AG09319 (cell line): ENCODE measurements at places on chromosomes 3 and 15.

DNA sequence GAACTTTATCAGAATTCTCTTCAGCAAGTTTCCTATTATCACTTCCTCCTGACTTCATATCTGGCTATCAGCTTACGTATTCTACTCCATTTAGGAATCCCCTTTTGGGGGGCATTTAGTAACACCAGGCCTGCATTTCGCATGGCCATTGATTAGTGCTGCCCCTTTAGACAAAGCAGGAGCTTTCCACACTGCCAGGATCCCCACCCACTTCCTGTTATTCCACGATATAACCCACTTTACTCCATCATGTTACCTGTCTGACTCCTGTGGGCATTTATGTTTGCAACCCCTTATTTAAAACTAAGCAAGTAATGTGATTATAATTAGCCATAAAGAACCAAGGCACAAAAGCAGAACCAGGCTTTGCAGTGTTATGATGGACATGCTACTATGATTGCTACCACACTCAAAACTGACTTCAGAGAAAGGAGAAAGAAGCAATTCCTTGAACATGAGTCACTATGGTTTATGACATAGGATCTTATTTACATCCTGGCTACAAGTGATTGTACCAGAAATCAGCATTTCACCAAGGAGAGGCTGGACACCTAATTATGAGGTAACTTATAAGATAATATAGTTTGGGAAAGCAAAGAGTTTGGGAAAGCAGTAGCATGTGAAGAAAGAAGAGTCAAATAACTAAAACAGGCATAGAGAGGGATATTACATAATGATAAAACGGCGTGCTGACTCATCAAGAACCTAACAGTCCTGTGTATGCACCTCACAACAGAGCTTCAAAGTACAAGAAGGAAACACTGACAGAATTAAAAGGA, 96.3 kb downstream of the IGSF11 start:
- DNase-seq, result no peak

GRCh38 chr15:95742836-95743235, 587.7 kb upstream of the NR2F2 start:
- no peak for DNase-seq

- DNase-seq, result no peak
These were observed 72.8 kb downstream of the VGLL4 start for GRCh38 chr3:11570789-11571495.

DNA sequence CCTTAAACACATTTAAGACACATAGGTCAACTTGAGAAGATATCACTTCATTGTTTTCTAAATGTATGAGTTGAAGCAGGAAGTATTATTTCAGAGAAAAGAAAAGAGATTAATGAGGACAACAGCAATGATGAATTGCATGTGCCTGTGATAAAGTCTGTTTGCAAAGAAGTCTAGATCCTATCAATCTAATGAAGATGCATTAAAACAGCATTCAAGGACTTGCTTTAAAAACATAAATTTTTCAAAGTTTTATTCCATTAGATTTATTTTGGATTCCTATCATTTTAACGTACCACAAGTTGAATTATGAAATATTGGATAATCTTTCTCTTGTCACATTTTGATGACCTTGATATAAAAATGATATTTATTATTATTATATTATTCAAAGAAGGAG, 642.5 kb upstream of the CCDC54 start:
- no peak for DNase-seq

DNA sequence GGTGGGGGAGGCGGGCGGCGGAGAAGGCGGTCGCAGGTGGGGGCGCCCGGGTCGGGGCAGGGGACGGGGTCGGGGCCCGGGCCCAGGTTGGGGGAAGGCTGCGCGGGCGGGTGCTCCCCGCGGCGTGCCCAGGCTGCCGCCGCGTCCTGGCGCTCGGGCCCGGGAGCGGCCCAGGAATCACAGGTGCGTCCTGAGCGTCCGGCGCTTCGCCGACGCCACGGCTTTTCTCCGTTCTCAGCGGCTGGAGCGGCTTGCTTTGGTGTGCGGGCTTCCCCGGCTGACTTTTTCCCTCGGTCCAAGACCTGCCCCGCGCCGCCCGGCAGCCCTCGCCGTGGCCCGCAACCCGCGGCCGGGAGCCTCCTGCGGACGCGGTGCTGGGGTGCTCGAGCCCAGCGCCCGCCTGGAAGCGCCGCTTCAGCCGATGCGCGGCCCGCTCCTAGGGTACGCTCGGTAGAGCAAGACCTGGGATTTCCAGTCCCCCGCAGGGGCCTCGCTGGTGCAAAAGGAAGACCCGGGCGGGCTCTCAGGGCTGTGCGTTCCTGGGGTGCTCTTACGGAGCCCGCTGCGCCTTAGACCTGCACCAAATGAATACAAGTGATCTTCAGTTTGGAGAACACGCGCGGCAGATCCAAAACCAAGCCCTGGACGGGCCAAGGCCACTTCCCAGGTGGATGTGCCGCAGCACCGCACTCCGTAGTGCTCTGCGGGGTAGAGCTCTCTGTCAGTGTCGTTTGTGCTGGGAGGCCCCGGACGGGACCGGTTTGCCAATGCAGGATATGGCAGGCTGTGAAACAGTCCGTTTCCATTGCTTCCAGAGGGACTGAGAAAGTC, 639 bp downstream of the NIPA1 start:
- no peak for DNase-seq
